OCI-LY7 (cell line): ENCODE measurements at places on chromosomes 1 and 21. TPM values are rescaled to one million over a fixed set of nuclear protein-coding genes. Genes with fewer than 3 reads are reported as not detected.

GRCh38 chr1:12405325-12406210 lies 175.7 kb downstream of the VPS13D start:
- DNase-seq: no peak

DNA sequence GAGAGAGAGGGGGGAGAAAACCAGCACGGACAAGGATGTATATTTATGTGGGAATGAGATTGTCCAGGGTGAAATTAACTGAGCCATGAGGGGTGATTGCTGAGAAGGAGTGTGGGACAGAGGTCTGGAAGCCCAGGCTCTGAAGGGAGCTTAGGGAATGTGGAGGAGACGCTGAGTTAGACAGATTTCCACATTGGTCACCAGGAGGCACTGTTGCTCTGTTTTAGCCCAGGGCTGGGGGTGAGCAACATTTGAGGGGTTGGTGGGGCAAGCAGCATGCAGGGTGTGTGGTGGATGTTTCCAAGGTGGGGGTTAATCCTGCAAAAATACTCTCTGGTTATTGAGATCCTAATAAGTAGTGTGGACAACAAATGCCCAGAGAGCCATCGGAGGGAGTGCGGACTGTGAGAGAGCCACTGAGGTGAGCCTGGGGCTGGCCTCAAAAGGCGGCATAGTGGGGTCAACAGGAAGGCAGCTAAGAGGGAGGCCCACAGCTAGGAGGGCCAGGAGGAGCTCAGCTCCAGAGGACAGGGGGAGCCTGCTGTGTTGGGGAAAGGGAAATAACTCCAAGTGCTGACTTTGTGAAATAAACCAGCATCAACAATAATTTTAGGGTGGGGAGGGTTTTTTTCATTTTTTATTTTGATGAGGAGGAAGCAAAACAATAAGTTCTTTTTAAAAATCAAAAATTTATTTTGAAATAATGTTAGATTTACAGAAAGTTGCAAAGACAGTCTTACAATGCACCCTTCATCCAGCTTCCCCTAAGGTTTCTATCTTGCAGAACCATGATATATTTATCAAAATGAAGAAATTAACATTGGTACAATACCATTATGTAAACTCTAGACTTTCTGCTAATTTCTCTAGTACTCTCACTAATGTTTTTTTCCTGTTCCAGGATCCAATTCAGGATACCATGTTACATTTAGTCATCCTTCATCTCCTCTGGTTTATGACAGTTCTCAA lies 82.8 kb upstream of the CD34 start:
- DNase-seq: peak; percentile 2

DNA sequence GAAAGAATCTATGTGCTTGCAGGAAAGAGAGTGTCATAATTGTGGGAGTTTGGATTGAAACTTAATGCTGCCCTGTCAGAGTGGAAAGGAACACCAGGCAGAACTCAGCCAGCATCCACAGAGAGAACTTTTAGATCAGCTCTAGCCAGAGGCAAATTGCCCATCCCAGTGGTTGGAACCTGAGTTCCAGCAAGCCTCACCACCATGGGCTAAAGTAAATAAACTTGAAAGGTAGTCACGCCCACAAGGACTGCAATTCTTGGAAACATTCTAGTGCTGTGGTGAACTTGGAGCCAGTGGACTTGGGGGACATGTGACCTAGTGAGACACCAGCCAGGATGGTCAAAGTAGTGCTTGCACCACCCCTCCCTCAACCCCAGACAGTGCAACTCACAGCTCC lies 571.6 kb downstream of the LRRIQ3 start:
- DNase-seq: no peak

GRCh38 chr1:117388328-117388727 lies 21.1 kb downstream of the MAN1A2 start:
- no peak for DNase-seq

- DNase-seq: no peak
Observed at GRCh38 chr1:240212556-240212955, 120.9 kb downstream of the FMN2 start.

DNA sequence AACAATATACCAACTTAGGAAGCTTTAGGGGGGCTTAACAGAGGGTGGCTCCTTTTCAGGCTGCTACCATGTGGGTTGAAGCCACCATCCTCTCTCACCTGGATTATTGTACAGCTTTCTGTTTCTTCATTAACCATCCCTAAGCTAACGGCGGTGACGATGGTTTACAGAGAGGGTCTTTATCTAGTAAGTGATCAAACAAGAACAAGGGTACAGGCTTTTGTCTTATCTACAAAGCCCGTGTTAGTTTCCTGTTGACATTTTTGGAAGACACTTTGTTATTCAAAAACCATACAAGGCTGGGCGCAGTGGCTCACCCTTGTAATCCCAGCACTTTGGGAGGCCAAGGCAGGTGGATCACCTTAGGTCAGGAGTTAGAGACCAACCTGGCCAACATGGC lies 20.4 kb downstream of the SLC25A33 start:
- DNase-seq: peak; percentile 25

Gene ERICH3
- not detected in 2 replicates for total RNA-seq
